Neuronal stem cell (in vitro differentiated cells): ENCODE measurements at places on chromosomes 1 and 21.
A peak's percentile ranks its signal among the peaks of the same experiment; 100 is the strongest.

GRCh38 chr1:35371506-35371905 is 103.0 kb downstream of the ZMYM4 start:
- no peak overlapping the region for H3K4me3 ChIP-seq
- DNase-seq: no peak
- H3K27ac ChIP-seq: no peak overlapping the region
- H3K4me1 ChIP-seq: no peaks in the 10 kb centered on the region
- H3K27me3 ChIP-seq: no peaks in the 10 kb centered on the region
- peaks cover 54% of the 10 kb centered on the region for H3K36me3 ChIP-seq

DNA sequence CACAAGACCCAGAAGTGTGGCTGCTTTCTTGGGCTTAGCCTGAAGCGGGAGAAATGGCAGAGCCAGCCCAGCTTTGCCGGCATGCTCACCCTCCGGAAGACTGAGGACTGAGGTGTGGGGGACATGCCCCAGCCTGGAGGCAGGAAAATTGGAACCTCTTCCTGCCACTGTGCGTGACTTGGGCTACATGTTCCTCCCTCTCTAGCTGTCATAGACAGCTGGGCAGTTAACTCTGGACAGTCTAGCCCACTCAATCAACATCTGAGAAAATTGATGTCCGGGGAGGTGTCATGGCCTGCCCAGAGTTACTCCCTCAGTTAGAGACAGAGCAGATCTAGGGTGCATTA is 59.7 kb downstream of the UBE2T start:
- no peaks in the 10 kb centered on the region for H3K36me3 ChIP-seq
- no peaks in the 10 kb centered on the region for H3K27me3 ChIP-seq
- H3K27ac ChIP-seq: no peak overlapping the region
- H3K4me1 ChIP-seq: peaks cover 5% of the 10 kb centered on the region
- H3K4me3 ChIP-seq: no peak overlapping the region

GRCh38 chr21:29610779-29611360 is 312.1 kb downstream of the BACH1 start:
- H3K4me3 ChIP-seq: no peak overlapping the region
- no peaks in the 10 kb centered on the region for H3K4me1 ChIP-seq
- no peak for DNase-seq
- H3K27me3 ChIP-seq: no peaks in the 10 kb centered on the region
- no peak overlapping the region for H3K27ac ChIP-seq

- no peaks in the 10 kb centered on the region for H3K36me3 ChIP-seq
- no peak for DNase-seq
- peaks cover 6% of the 10 kb centered on the region for H3K4me1 ChIP-seq
- no peak overlapping the region for H3K27ac ChIP-seq
- H3K27me3 ChIP-seq: peaks cover 65% of the 10 kb centered on the region
Measured at GRCh38 chr1:39666772-39667171, 5.1 kb downstream of the NT5C1A start.

DNA sequence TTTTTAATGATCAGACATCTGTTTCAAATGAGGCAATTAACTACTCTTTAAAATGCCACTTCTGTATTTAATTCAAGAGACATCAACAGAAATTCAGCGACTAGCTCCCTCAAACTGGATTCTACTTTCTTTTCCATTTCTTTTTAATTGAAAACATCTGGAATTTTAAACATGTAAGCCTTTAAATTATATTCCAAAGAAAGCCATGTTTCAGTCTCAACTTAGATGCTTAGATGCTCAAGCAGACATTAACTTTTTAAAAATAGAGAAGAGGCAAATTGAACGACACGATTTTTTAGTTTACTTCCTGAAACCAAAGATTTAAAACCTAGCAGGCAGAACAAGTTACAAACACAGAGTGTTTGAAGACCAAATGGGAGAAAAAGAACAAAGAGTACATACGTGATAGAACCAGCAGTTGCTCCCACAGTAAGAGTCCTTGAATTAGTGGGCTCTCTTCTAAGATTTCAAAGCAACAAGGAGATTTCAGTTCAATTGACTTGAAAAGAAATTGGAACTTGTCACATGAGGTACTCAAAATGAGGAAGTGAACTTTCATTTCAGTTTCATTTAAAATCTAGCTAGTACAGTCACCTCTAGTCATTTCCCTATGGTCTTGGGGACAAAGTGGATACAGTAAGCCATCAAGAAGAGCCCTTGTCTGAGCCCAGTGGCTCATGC is at the start of gene CTSS:
Gene CTSS, minus strand, starts transcription at position 483 of the 681 bp plus-strand sequence. CDS start 1,015 bp downstream, outside the sequence.
- no peaks in the 10 kb centered on the region for H3K36me3 ChIP-seq
- no peak within 1 kb of the TSS for H3K4me3 ChIP-seq
- H3K27me3 ChIP-seq: no peaks in the 10 kb centered on the region
- no peak for DNase-seq
- H3K27ac ChIP-seq: no peak within 1 kb of the TSS

DNA sequence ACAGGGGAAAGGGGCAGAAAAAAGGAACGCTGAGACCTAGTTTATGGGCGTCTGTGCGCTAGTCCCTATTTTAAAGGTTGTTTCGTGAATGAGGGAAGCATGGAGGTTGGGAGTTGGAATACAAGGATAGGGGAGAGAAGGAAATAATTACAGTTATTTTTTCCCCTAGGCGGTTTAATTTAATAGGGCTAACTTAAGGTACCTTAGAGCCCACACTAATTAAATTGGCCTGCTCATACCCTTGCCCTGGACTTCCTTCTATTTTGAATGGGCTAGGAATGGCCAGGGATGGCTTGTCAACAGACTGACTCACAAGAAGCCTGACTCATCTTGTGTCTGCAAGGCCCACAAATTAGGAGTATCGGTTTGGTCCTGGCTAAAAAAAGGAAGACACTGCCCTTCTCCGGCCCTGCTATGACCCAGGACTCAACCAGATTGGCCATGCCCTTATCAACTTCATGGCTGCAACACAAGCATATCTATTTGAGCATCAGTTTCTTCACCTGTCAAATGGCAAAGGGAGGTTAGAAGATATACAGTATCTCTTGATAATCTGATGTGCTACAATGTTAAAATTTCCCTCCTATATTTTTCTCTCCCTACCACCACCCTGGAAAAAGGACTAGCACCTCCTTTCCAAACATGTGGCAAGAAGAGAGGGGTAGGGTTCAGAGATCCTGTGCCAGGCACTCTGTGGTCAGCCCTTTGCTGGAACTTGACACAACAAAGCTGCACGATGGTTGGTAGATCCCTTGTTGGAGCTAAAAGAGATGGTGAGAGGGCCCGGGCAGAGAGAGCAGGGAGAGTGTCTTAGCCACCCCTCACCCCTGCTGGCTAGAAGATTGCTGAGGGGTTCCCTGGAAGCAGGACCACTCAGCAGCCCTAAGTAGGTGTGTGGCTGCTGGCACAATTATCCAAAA is 2.2 kb upstream of the SSBP3 start:
- peaks cover 35% of the 10 kb centered on the region for H3K4me1 ChIP-seq
- H3K4me3 ChIP-seq: no peak overlapping the region
- H3K27me3 ChIP-seq: no peaks in the 10 kb centered on the region
- DNase-seq: no peak
- H3K27ac ChIP-seq: peak overlapping the region; percentile 81
- H3K36me3 ChIP-seq: no peaks in the 10 kb centered on the region

GRCh38 chr21:39648879-39649278 is 36.1 kb downstream of the B3GALT5 start:
- H3K4me1 ChIP-seq: peaks cover 3% of the 10 kb centered on the region
- H3K27ac ChIP-seq: no peak overlapping the region
- H3K27me3 ChIP-seq: no peaks in the 10 kb centered on the region
- no peak for DNase-seq
- no peak overlapping the region for H3K4me3 ChIP-seq

GRCh38 chr21:30337772-30338171 is 278 bp upstream of the KRTAP27-1 start:
- no peaks in the 10 kb centered on the region for H3K27me3 ChIP-seq
- no peak for DNase-seq
- no peaks in the 10 kb centered on the region for H3K4me1 ChIP-seq
- H3K27ac ChIP-seq: no peak overlapping the region

- no peak overlapping the region for H3K4me3 ChIP-seq
- no peaks in the 10 kb centered on the region for H3K36me3 ChIP-seq
- no peak for DNase-seq
- H3K4me1 ChIP-seq: peaks cover 22% of the 10 kb centered on the region
Measured at GRCh38 chr1:43296207-43296606, 4.6 kb upstream of the TIE1 start.

DNA sequence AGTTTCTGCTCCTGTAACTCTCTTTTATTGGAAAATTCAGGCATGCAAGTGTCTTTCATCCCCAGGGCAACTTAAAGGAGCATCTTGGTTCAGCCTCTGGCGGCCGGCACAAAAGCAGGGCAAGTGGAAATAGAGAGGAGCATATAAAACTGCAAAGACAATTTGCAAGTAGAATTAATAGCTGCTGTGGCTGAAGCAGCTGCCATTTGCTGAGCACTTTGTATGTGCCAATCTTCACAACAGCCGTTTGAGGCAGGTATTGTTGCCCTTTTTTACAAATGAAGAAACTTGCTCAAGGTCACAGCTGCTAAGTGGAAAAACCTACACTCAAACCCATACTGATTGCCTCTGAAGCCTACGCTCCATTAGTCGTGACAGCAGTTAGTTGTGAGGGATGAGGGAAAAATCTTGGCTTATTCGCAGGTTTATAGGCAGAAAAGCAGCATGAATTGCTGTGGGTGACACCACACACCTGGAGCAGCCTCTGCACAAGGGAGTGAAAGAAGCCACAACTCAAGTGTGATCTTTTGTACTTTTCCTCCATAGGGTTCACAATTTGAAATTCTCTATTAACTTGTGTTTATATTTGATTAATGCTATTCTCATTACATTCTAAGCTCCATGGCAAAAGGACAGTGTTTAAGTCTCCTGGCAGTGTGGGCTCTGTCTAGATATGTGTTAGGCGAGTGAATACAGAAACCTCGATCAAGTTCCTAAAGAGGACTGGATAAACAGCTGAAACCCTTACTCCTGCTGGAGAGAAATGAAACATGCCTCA is 99.0 kb upstream of the BEND5 start:
- no peak for DNase-seq
- H3K4me3 ChIP-seq: no peak overlapping the region
- H3K27me3 ChIP-seq: peaks cover 6% of the 10 kb centered on the region
- no peaks in the 10 kb centered on the region for H3K4me1 ChIP-seq
- H3K27ac ChIP-seq: no peak overlapping the region

DNA sequence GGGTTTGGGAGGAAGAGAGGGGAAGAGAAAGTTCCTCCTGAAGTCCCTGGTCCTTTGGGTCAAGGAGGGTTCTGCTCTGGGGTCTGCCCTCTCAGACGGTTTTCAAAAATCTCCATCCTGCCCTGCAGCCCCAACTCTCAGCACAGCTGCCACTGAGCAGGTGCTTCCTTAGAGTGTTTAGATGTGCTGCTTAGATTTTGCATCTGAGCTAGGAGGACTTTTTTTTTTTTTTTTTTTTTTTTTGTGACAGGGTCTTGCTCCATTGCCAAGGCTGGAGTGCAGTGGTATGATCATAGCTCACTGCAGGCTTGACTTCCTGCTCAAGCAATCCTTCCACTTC is 324.9 kb upstream of the POU3F1 start:
- H3K4me1 ChIP-seq: no peaks in the 10 kb centered on the region
- H3K4me3 ChIP-seq: no peak overlapping the region
- no peaks in the 10 kb centered on the region for H3K27me3 ChIP-seq
- DNase-seq: no peak
- H3K27ac ChIP-seq: no peak overlapping the region

GRCh38 chr1:192936313-192937018 is 122.7 kb downstream of the UCHL5 start:
- DNase-seq: no peak
- H3K27me3 ChIP-seq: no peaks in the 10 kb centered on the region
- no peak overlapping the region for H3K4me3 ChIP-seq
- no peak overlapping the region for H3K27ac ChIP-seq

DNA sequence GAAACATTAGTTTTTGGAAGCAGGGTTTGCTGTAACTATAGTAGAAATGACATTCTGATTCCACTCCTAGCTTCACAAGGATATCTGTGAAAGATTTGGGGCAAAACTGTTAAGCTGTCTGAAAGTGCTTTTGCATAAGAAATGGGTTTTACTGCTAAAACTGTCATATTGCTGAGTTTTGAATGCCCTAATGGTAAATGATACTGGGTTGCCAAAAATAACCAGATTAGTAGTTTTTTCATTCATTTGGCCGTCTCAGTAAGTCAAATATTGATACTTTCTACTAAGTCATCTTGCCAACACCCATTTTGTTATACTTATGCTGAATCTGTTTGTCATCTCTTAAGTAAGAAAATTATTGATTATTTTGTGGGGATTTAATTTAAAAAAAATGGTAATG is 399 bp upstream of the PTPRC start:
- H3K27ac ChIP-seq: no peak overlapping the region
- no peak for DNase-seq
- H3K4me1 ChIP-seq: peaks cover 2% of the 10 kb centered on the region
- no peaks in the 10 kb centered on the region for H3K36me3 ChIP-seq

DNA sequence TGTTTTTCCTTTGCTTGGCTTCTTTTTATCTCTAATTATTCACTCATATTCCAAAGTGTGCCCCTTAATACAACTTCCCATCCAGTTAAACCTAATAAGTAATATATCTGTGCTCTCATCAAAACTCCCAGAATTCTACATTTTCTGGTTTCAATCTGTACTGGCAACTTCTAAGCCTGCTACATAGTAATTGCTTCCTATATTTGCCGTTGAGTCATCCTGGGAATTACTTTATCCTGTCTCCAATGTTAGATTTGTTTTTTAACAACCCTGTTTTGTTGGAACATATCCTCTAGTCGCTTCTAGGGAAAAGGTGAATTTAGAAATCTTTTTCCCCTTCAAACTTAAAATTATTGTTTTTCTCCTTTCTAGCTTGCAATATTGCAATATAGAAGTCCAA is 620.5 kb upstream of the PKN2 start:
- no peak overlapping the region for H3K27ac ChIP-seq
- no peaks in the 10 kb centered on the region for H3K36me3 ChIP-seq
- H3K4me1 ChIP-seq: no peaks in the 10 kb centered on the region

DNA sequence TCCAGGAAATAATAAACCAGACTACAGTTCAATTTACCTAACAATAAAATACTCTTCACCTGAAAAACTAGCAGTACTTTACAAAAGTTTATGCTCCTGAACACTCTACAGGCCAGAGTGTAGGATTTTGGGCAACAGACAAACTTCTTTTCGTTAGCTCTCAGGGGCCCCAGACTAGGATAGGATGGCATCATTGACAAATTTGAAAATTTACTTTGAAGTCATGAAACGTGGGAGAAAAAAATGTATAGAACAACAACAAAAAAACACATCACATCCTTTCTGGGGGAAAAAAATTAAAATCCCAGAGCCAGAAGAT is 1.2 kb downstream of the PTP4A2 start:
- peak overlapping the region; percentile 78 for H3K4me3 ChIP-seq
- H3K27me3 ChIP-seq: no peaks in the 10 kb centered on the region
- H3K36me3 ChIP-seq: no peaks in the 10 kb centered on the region

GRCh38 chr1:203311368-203312301 is 6.3 kb downstream of the BTG2 start:
- H3K27me3 ChIP-seq: no peaks in the 10 kb centered on the region
- no peak for DNase-seq
- H3K4me1 ChIP-seq: peaks cover 20% of the 10 kb centered on the region
- H3K36me3 ChIP-seq: peaks cover 10% of the 10 kb centered on the region
- no peak overlapping the region for H3K4me3 ChIP-seq

- DNase-seq: peak; percentile 66
- no peaks in the 10 kb centered on the region for H3K4me1 ChIP-seq
- H3K36me3 ChIP-seq: peaks cover 12% of the 10 kb centered on the region
- H3K4me3 ChIP-seq: no peak overlapping the region
- H3K27me3 ChIP-seq: no peaks in the 10 kb centered on the region
Measured at GRCh38 chr1:62841587-62842169, 57.7 kb downstream of the ATG4C start.
